ENCODE measurements at places on chromosomes 4 and X.

DNA sequence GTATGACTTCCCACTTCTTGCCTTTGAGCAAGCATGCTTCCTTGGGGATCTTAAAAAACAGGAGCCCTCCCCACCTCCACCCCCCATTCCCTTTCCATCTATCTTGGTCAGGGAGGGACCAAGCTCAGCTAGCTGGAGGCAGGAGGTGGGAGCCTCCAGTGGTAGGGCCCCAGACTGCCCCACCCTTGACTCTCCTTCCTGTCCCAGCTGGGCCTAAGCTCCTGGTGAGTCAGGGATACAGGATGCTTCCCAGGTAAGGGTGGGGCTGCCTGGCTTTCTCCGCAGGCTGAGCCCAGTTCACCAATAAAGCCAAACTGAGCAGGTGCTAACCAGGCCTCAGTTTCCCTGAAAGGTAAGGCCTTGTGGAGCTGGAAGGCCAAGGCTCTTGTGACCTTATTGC, 15.2 kb downstream of the EFNB1 start:
- no peak for DNase-seq

DNA sequence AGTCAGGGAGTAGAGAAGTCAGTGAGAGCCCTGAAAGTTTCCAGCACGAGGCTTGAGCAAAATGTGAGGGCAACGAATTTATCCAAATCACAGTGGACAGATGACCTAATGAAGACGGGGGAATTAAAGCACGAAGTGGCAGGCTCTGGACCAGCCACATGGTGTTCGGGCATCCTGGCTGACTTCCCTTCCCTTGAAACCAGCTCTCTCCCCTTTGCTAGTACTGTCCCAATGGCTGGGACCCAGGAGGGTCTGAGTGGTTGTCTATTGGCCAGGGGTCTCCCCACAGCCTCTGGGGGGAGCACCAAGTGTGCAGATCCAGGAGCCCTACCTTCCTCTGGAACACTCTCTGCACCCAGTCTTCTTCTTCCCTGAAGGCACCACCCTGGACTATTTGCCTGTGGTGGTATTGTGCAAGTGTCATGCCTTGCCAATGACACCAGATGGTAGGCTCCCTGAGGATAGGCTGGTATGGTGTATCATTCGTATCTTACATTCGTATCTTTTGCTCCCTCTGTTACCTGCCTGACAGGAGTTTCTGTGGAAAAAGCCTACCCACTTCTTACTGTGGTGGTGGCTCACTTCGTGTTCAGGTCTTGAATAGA, 2.1 kb downstream of the APLN start:
- DNase-seq = no peak

DNA sequence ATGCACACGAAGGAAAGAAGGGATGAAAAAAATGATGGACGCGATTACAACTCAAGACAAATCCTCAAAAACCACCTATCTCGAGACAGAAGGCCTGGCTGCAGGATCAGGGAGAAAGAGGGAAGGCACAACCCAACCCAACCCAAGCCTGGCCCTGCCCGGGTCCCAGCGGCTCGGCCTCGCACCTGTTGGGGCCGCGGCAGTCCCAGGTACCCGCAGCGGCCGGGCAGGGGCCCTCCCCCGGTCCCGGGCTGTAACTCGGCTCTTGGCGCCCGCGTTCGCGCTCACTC, 464 bp downstream of the RASGEF1B start:
- no peak for DNase-seq

DNA sequence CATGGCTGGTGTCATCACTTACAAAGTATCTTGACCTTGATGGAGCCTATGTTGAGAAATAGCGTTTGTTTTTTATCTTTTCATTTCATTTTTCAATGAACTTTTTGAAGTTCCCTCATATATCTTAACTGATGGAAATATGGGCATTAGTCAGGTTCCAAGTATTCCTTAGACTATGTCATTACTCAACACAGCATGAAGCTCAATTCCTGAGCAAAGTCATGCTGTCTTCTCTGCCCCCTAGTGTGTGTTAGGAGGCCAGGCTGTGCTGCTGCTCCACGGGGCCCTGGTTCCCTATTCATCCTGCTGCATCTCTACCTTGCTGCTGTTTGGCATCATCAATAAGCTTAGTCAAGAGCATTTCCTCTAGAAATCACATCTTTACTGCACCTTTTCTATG, 40.9 kb downstream of the GPR143 start:
- DNase-seq = no peak

DNA sequence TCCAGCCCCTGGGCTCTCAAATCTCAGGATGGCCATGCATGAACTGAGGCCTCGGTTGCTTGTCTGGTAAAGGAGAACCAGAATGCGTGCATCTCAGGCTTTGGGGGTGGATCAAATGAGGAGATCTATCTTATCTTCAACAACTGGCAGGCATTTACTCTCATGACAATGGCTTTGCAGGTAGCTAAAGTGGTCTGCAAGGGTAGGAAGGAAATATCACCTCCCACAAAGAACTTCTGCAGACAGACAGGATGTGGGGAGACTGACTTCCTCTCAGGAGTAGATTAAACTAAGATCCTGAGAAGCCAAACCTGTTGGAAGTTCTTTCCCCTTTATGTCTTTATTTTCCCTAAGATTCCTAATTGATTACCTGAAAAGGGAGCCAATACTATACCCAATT, 7.8 kb downstream of the LDB2 start:
- DNase-seq = no peak

GRCh38 chr4:36209941-36210649, 34.2 kb downstream of the ARAP2 start:
- no peak for DNase-seq

DNA sequence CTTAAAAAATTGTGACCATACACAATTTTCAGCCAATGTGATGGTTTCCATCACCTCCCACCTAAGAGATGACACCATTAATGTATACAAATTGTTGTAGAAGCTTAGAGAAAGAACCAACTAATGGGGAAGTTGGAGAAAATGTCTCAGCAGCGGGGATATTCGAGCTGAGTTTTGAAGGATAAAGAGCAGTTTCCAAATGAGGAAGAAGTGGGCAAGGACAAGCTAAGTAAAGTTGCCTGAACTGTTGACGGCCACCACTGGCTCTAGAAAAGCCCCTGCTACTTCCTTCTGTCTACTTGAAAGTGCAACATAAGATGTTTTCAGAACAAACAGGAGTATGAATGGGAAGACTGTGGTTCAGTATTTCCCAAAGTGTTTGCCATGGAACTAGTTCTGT, 92.0 kb downstream of the CHRNA9 start:
- no peak for DNase-seq

GRCh38 chr4:145939856-145940255, 1.2 kb upstream of the ZNF827 start:
- no peak for DNase-seq

GRCh38 chr4:16627999-16628398, 270.4 kb downstream of the LDB2 start:
- DNase-seq = no peak

DNA sequence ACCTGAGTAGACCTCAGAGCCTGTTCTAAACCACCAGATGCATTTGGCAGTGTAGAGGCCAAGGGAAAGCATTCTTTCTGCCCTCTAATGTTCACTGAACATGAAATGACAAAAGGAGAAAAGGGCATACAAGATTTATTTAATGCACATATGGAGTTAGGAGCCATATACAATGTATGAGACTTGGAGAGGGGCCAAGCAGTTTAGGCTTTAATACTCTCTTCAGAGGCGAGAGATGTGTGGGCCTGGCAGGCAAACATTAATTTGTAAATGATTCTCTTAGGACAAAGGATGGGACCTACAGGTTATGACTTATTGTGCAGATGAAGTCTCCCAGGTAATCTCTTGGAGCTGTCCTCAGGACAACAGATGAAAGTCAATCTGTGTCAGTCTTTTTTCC, 631.9 kb downstream of the ADGRL3 start:
- no peak for DNase-seq

DNA sequence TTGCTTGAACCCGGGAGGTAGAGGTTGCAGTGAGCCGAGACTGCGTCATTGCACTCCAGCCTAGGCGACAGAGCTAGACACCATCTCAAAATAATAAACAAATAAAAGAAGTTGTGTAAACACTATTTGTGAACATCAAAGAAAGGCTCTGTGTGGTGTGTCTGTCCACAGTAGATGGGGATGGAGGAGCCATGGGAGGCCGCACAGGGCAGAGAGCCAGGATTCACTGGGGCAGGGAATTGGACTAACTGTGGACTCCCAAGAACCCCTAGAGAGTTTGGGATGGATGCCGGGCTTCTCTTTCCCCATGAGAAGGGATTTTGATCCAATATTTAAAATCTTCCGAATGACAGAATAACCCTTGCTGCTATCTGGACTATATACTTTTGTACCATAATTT, 26.5 kb downstream of the TBC1D1 start:
- no peak for DNase-seq

DNA sequence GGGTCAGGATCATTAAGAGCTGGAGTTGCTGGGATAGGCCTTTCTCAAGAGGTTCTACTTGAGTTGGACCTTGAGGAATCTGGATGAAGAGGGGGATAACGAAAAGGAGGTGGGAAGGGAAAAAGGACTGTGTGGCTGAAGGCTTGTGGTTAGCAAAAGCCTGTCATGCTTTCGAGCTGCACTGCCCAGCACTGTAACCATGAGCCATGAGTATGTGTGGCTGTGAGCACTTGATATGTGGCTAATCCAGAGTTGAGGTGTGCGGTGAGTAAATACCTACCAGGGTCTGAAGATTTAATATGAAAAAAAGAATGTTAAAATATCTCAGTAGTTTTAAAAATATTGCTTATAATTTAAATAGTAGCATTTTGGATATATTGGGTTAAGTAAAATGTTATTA, 11.4 kb downstream of the TMEM165 start:
- DNase-seq = no peak

- DNase-seq = no peak
Measured at GRCh38 chrX:101029665-101030064, 22.2 kb downstream of the TRMT2B start.

DNA sequence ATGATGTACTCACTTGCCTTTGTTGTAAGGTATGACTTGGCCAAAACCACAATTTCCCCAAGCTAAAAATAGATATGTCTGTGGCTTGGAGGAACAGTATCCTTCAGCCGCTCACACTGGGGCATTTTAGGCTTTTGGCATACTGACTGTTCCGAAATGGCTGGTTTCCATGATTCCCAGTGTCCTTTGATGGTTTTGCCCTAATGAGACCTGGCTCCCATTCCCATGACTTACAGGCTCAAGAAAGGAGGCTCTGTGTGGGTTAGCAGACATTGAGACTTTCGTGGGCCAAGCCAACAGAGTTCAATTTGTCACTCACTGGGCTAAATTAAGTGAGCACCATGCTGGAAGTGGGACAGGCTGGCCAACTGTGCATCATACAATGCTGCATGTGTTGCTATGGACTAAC, 150.6 kb downstream of the CEP135 start:
- DNase-seq = no peak

- DNase-seq = no peak
Measured at GRCh38 chr4:85734424-85734831, 259.5 kb downstream of the ARHGAP24 start.

DNA sequence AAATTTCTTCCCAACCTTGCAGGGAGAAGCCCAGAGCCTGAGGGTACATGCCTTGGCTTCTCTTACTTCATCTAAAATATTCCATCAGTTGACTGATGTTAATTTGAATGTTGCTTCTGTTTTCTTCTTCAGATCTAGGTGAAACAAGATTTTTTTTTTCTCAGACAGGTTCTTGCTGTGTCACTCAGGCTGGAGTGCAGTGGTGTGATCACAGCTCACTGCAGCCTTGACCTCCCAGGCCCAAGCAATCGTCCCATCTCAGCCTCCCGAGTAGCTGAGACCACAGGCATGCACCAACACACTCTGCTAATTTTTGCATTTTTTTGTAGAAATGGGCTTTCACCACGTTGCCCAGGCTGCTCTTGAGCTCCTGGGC, 62.1 kb upstream of the KLF3 start:
- DNase-seq = no peak

DNA sequence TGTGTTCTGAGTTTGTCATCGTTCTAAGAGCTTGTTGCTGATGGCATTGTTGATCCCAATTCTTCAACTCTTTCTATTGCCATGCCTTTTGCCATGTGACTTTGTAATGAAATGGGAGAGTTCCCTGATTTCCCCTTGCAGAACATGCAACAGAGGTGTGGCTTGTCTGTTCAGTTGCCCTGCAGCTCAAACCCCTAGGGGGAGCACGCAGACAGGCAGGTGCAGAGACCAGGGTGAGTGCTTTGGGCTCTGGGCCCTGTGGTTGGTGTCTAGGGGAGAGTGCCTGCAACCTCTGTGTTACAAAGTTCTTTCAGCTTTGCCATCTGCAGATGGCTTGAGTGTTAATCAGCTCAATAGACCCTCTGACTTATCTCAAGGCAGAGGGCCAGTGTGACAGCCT, 332.7 kb downstream of the MID1IP1 start:
- DNase-seq = no peak

GRCh38 chrX:115486510-115486909, 74.5 kb upstream of the PLS3 start:
- no peak for DNase-seq

- no peak for DNase-seq
Measured at GRCh38 chr4:163391756-163392155, 48.1 kb downstream of the NPY5R start.

GRCh38 chr4:118225511-118225910, 127.3 kb downstream of the PRSS12 start:
- DNase-seq = no peak

GRCh38 chr4:47463235-47463956, at the start of gene COMMD8:
Gene COMMD8 (minus strand): TSS chr4:47463702. CDS start chr4:47463651, 51 bp downstream.
- DNase-seq = peak; percentile 98

GRCh38 chr4:162770761-162771490, 395.8 kb downstream of the NAF1 start:
- no peak for DNase-seq

DNA sequence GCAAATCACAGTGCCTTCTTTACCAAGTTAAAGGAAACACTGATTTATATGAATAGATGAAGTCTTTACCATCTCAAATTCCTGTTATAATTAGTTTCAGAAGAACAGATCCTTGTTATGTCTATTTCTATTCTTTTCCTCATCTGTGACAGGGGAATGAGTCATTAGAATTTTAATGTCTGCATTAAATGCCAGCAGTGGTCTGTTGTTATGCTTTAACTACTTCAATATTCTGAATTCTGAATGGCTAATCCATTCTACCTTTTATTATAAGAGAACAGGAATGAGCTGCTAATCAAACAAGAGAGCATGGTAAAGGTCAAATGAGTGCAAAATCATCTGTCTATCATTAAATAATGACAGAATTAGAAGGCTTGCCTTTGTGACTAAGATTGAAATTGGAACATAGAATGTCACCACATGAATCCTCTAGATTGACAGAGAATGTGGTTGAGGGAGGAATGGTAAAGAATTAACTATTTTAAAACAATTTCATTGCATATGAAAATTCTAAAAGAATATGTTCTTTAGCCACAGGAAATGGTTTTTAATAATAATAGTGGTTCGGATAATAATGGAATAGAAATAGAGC, 935.5 kb downstream of the ADGRL3 start:
- DNase-seq = no peak

- peak; percentile 57 for DNase-seq
Measured at GRCh38 chrX:129823115-129823514, 20.6 kb downstream of the ZDHHC9 start.

GRCh38 chr4:100926039-100926717, 408.4 kb upstream of the EMCN start:
- DNase-seq = no peak

DNA sequence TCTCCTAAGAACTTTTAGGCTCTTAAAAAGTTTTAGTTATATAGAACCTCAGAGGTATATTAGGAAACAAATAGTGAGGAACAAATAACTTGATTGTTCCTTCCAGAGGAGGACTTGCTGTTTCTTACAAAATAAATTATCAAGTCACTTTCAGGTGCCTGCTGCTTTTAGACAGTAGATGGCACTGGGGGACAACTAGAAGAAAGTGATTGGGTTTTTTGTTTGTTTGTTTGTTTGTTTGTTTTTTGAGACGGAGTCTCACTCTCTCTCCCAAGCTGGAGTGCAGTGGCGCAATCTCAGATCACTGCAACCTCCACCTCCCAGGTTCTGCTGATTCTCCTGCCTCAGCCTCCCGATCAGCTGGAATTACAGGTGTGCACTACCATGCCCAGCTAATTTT, 35.4 kb upstream of the CDKL5 start:
- no peak for DNase-seq
